Activated T-cell treated with anti-CD3 and anti-CD28 coated beads for 1 hour (primary cell): ENCODE measurements at places on chromosomes 2 and 18.

DNA sequence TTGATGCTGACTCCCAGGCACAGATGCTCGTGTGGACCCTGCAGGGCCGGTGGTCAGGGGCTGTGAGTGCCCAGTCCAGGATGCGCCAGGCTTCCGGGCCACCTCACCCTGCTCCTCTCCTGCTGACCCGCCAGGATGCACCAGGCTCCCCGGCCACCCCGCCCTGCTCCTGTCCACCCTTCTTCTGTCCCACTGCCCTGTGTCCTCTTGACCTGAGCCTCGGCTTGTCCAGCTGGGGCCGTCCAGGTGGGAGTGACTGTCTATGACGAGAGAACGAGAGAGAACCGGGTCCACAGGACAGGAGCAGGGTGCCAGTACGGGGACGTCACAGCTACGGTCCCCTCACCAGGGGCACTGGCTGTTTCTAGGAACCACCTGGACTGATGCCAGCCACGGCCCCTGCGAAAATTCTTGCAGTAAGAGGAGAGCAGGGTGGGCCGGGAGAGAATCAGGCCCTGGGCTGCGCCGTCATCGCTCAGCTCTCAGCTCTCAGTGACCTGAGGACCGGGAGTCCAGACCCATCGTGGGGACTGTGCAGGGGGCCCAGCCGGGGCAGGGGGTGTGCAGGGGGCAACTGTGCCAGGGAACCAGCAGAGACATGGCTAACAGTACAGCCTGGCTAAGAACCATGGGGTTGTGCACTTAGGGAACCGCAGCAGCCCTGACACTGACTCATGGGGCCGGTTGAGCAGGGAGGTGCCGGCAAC is 12.9 kb upstream of the NFATC1 start:
- DNase-seq = no peak

GRCh38 chr2:181857483-181857882 is 34.0 kb upstream of the ITPRID2 start:
- no peak for DNase-seq

DNA sequence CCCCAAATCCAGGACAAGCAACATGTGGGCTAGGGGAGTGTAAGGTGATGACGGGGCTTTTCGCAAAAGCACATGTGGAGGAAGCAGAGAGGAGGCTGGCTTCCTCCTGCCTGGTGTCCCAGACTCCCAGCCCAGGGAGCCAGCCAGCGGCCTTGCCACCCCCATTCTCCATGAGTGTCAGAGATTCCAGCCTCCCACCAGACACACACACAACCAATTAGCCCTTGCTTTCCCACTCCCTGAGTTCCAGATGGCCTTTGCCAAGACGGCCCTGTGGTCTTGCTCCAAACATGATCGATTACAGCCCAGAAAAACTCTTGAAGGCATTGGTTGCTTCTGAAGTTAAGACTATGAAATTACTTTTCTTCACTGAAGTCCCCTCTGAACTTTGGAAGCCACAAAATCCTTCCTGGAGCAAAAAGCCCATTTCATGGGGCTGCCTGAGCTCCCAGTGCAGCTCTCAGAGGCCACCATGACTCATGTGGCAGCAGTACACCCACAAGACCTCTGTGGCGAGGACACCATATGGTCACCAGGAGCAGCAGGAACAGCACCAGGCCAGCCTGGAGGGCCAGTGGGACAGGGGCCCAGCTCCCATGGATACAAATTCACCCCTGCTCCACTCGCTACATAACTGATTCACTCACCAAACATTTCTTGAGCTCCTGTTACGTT is 69.1 kb upstream of the PID1 start:
- DNase-seq = no peak

DNA sequence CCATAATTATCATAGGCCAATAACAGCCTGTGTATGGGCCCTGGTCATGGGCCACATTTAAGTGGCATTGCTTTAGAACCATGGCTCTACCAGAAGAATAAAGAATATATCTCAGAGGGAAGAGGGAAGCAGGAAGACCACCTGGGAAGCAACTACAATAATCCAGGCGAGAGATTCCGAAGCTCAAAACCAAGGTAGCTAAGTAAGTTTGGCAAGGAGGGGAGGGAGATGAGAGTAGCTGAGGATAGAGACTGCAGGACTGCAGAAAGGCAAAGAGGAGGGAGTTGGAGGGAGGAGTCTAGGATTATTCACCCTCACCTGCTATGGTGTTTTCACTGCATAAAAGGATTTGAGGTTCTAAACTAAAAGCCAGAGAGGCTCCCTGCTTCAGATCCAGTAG is 293.5 kb downstream of the SETBP1 start:
- no peak for DNase-seq

- DNase-seq = no peak
Observed at GRCh38 chr18:47781561-47781960, 148.9 kb downstream of the SMAD2 start.

GRCh38 chr2:85704800-85705679 is 10.9 kb downstream of the GNLY start:
- no peak for DNase-seq

DNA sequence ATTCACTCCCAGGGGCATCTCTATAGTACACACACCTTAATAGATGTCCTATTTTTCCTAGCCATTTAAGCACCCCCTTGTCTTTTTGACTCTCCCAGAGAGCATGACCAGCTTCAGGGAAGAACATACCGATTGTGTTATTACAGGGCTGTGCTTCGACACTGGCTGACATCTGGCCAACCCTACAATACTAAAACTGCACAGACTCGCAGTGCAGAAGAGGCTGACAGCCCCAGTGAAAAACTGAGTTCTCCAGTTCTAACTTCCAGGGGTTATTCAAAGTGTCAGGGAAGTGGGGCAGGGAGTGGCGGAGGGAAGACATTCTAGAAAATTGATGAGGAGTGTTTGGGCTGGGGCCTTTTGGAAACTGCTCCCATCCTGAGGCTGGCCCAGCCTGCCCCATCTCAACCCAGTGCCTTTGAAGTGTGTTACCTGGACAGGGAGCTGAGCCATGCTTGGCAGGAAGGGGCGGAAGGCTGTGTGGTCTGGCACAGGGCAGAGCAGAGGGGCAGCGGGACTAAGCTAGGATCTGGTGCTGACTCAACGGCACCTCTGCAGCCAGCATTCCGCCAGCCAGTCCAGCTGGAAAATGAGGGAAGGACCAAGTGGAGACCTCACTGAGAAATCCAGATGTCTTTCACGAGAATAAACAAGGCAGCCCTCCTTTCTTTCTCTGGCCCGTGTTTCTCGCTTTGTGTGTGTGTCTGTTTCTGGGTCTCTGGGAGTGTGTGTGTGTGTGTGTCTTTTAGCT is 15.4 kb upstream of the IGFBP5 start:
- DNase-seq = no peak
